NCI-H1048 (cell line): ENCODE measurements at places on chromosomes 7 and 10.

DNA sequence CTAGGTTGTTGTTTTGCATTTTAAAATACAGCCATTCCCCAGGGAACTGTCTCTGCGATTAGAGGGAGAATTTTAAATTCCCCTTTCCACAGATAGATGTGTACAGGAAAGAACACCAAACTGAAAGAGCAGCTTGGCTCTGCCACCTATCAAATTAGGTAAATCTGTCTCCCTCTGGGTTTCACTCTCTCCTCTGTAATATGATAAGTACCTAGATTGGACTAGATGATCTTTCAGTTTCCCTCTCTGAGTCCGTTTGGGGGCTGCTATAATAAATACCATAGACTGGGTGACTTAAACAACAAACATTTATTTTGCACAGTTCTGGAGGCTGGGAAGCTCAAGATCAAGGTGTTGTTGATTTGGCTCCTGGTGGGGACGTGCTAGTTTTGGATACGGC lies 186.0 kb downstream of the KIF20B start:
- DNase-seq = no peak

- DNase-seq = no peak
Observed at GRCh38 chr10:5596611-5597341, 69.6 kb downstream of the ASB13 start.

GRCh38 chr10:74384615-74385183 lies 233.7 kb downstream of the ADK start:
- DNase-seq = no peak

DNA sequence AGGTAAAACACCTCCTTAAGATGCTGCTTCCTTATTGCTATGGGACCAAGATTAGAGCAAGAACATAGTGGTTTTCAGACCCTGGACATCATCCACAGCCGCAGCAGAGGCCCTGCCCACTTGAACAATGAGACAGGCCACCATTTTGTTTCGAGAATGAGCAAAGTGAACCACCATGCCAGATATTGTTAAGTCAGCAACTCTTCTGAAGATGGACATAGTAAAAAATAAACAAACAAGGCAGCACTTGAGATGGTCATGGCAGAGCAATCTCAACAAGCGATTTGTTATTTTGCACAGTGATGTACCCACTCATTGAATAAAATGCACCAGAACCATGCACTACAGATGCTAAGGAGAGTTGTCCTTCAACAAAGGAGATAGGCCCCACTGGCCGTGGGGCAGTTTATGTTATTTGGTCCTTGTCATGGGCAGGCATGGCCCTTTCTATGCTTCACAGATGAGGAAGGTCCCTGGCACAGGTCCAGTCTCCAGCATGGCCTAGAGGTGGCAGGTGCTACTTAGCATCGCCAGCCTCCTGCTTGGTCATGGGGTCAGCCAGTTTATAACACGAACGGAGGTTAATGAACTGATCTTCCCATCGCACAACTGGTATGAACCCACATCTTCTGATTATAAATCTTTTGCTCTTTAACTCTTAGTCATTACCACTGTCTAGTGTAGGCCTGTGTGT lies 44.1 kb downstream of the IKZF1 start:
- no peak for DNase-seq

GRCh38 chr7:82539969-82540368 lies 96.4 kb upstream of the CACNA2D1 start:
- DNase-seq = no peak

DNA sequence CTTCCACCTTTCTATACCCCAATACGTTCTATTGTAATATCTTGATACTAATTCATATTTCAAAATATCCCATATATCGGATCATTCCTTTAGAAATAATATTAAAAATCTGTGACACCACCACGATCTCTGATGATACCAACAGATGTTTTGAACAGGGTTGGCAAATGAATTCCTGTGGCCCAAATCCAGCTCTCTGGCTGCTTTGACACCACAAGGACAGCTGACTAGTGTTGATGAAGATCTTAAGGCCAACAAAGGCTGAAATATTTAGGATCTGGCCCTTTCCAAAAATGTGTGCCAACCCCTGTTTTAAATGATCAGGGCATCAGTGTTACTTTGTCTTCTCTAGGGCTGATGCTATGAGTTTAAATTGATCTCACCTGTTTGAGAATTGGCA lies 380.7 kb upstream of the PFKP start:
- no peak for DNase-seq

- no peak for DNase-seq
Observed at GRCh38 chr7:149869291-149869650, 4.5 kb upstream of the ATP6V0E2 start.

DNA sequence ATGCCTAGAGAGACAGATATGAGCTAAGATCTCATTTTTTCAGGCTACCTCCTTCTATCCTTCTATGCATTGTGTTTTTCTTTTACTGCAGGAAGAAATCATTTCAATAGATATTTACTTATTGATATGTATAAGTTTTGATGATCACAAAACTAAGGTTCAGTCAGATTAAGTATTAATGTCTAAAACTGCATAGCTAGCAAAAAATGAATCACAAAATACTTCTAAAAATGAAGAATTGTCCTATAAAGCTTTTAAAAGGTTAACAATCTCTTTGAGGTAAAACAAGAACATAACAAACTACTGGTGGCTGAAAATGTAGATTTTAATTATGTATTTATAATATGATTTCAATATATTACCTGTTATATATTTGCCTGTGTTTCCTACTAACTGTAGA lies 632.9 kb upstream of the LRRTM3 start:
- DNase-seq = no peak

DNA sequence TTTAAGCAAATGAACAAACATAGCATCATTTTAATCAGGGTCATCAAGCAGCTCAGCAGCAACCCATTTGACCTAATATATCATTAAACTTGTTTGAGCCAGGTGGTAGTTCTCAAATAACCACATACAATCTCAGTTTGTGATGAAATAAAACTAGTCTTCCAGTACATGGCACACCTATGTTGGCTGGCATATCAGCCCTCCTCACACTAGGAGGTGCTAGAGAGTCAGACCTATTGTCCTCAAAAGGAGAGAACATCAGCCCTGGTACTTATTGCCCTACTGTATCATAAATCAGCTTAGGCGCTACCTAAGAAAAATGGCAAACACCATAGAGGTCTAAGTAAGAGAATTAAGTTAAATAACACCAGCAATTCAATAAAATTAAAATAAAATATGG lies 81.7 kb downstream of the CABCOCO1 start:
- no peak for DNase-seq

GRCh38 chr10:89342206-89342958 lies 14.6 kb downstream of the IFIT3 start:
- no peak for DNase-seq

DNA sequence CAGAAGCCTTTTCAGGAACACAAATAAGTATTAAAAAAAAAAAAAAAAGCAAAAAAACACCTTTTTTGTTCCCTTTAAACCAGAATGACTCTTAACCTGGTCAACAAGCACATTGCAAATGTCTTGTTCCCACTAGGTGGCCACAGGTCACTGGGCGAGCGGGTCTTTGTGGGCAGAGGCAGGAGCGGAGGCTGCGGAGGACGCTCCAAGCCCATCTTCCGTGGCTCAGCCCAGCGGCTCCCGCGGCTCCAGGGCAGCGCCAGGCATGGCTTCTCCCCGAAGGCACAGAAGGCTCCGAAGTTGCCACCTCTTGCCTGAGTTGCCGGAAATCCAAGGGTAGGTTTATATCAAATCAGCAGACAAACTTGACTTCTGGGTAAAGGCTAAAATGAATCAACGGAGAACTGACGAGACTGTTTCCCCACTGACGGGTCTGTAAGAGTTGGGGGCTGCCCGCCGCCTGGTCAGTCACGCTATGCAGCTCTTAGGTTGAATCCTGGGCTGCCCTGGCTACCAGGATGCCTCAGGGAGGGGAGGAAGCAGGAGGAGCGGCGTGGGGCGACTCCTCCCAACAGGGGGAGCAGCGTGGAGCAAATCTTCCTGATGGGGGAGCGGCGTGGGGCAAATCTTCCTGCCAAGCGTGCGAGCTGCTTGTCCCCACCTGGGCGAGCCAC lies 144.5 kb downstream of the PTPRN2 start:
- DNase-seq = no peak
